ENCODE measurements at places on chromosomes 2 and 18. TPM values are rescaled to one million over a fixed set of nuclear protein-coding genes. Genes with fewer than 3 reads are reported as not detected.

DNA sequence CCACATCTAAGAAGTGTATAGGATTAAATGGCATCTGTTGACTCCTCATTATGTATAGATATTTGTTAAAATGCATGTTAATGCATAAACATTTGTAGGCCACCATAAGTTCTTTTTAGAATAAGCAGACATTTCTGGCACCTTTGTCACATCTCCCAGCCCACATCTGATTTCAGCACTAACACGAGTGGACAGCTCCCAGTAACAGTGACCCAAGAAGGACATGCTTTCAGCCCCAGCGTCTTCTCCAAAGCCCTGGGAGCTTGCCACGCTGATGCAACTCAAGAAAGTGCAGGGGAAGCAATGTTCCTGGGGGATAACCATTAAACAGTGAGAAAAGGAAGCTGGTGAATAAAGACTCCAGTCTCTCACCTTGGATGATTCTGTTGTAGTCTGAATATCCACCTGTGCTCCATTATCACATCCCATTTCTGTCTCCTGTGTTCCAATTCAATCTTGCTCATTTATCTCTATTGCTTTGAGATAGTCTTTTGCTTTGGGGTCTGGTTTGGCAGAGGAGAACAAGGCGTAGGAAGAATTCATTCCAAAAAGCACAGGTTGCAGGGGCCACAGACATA lies 182.6 kb upstream of the THSD7B start:
- H3K27ac ChIP-seq = no peak overlapping the region
- no peaks in the 10 kb centered on the region for H3K36me3 ChIP-seq
- no peaks in the 10 kb centered on the region for H3K27me3 ChIP-seq
- H3K4me3 ChIP-seq = no peak overlapping the region
- no peak for DNase-seq

- peak overlapping the region; percentile 79 for H3K27ac ChIP-seq
- H3K4me3 ChIP-seq = no peak overlapping the region
- H3K4me1 ChIP-seq = peaks cover 39% of the 10 kb centered on the region
- H3K27me3 ChIP-seq = no peaks in the 10 kb centered on the region
- DNase-seq = no peak
These were observed 26.1 kb upstream of the FN1 start for GRCh38 chr2:215461836-215462532.

MYCN gene
- 0.21 TPM for total RNA-seq

GPR155 gene
- total RNA-seq = 6.6 TPM

Data from thoracic aorta (tissue), 2 donors.